ENCODE measurements at places on chromosomes 12 and 14. TPM values are rescaled to one million over a fixed set of nuclear protein-coding genes. Genes with fewer than 3 reads are reported as not detected.

DNA sequence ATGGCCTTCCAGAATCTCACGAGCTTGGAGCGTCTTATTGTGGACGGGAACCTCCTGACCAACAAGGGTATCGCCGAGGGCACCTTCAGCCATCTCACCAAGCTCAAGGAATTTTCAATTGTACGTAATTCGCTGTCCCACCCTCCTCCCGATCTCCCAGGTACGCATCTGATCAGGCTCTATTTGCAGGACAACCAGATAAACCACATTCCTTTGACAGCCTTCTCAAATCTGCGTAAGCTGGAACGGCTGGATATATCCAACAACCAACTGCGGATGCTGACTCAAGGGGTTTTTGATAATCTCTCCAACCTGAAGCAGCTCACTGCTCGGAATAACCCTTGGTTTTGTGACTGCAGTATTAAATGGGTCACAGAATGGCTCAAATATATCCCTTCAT is 92.2 kb downstream of the FLRT2 start:
- H3K36me3 ChIP-seq = no peaks in the 10 kb centered on the region
- no peak overlapping the region for H3K4me3 ChIP-seq
- no peaks in the 10 kb centered on the region for H3K4me1 ChIP-seq
- no peak overlapping the region for H3K27ac ChIP-seq
- DNase-seq = no peak

DNA sequence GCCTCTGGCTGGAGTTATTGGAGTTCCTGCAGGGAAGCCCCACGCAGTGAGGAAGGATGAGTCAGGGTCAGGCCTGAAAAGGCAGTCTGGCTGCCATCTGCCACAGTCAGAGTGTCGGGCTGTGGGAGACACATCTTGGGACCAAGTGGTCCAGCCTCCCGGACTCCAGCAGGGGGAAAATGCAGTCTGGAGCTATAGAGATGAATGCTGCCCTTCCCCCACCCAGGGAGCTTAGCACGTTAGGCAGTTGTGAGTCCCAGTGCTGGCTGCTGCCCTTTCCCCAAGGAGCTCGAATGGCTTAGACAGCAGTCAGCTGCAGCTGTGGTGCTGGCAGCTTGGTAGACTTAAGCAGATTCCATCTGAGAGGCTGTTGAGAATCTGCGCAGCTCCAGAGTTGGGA is 8.2 kb upstream of the NTS start:
- no peaks in the 10 kb centered on the region for H3K4me1 ChIP-seq
- H3K27ac ChIP-seq = no peak overlapping the region
- H3K4me3 ChIP-seq = no peak overlapping the region
- no peaks in the 10 kb centered on the region for H3K36me3 ChIP-seq

DNA sequence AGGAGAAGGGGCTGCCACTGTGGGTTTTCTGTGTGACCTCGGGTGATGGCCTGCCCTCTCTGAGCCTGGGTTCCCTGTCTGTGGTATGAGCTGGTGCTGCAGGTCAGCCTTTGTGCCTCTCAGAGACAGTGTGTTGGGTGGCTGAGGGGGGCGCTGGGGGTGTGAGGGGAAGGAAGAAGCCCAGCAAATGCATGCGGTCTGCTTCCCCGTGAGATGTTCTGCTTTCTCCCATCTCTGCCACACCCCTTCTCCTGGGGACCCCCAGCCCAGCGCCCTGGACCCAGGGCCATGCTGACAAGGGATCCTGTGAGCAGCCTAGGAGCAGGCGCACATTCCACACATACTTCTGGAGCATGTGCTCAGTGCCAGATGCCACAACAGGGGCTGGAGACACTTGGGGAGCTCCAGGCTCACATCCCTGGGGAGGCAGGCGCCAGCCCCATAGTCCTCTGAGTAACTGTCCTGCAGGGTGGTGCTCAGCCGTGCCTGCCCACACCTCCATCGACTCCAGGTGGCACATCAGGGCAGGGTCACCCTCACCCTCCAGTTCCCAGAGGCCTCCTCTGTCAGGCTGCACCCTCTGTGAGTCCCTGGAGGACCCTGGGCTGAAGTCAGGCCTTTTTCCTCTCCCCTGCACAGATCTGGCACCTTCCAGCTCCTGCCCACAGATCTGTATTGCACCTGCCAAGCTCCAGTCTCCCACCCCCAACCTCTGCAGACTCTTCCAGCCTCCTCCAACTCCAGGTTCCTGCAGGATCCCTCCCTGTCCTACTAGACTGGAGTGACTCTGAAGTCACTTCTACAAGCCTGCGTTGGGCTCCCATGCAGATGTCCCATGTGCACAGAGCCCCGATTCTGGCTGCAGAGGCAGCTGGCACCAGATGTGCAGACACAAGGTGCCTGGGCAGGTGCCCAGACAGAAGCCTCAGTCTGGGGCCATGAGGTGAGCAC is 205.6 kb downstream of the KIF26A start:
- H3K27me3 ChIP-seq = no peaks in the 10 kb centered on the region
- no peak overlapping the region for H3K4me3 ChIP-seq
- H3K4me1 ChIP-seq = no peaks in the 10 kb centered on the region
- no peak overlapping the region for H3K27ac ChIP-seq

GRCh38 chr12:98799822-98800221 is 154.7 kb downstream of the APAF1 start:
- no peaks in the 10 kb centered on the region for H3K4me1 ChIP-seq
- no peak overlapping the region for H3K4me3 ChIP-seq
- no peak for DNase-seq

GRCh38 chr12:71551529-71551928 is 111.9 kb downstream of the LGR5 start:
- no peaks in the 10 kb centered on the region for H3K4me1 ChIP-seq
- no peak for DNase-seq
- no peaks in the 10 kb centered on the region for H3K27me3 ChIP-seq
- H3K36me3 ChIP-seq = no peaks in the 10 kb centered on the region

DNA sequence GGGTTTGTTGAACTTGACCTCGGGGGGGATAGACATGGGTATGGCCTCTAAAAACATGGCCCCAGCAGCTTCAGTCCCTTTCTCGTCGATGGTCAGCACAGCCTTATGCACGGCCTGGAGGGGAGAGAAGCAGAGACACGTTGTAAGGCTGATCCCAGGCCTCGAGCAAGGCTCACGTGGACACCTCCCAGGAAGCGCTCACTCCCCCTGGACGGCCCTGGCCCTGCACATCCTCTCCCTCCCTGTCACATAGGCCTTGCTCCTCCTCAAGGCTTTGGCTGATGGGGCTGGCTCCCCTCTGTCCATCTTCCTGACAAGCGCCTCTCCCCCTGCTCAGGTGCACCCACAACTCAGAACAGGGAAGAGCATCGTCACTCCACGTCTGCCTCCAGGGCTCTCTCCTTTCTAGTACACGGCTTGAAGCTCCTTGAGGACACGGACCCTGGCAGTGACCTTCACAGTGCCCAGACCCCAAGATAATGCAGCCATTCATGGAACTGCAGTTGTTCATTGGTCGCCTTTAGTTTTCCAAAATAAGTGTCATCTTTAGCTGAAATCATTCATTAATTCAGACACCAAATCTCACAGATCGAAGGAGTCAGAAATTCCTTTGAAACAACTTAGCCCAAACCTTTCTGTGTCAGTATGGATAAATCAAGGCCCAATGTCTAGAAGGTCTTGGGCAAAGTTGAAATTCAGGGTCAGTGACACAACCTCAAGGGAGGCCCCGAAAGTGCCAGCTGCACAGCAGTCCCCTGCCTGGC is 9.7 kb downstream of the SERPINA1 start:
- H3K27me3 ChIP-seq = no peaks in the 10 kb centered on the region
- no peaks in the 10 kb centered on the region for H3K4me1 ChIP-seq
- no peak overlapping the region for H3K4me3 ChIP-seq
- H3K27ac ChIP-seq = no peak overlapping the region

DNA sequence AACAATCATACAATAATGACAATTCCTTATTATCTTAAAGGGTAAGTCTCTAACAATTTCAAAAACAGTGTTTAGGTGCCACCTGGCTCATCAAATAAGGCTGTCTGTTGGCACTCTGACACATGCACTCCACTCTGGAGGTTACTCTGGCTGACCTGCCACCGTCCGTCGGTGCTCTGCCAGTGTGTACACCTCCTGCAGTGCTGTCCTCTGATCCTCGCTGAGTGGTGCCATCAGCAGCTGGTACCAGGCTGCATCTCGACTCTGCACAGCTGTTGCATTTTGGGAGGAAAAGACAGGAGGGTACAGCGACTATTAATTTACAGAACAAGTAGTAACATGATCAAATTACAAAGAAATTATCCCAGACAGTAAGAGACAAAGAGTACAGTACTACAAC is 63.9 kb downstream of the IPO8 start:
- peaks cover 18% of the 10 kb centered on the region for H3K36me3 ChIP-seq
- H3K27ac ChIP-seq = no peak overlapping the region
- no peak for DNase-seq
- H3K4me3 ChIP-seq = no peak overlapping the region

- no peak overlapping the region for H3K27ac ChIP-seq
- H3K27me3 ChIP-seq = no peaks in the 10 kb centered on the region
- DNase-seq = no peak
- H3K36me3 ChIP-seq = peaks cover 27% of the 10 kb centered on the region
These were observed 8.1 kb downstream of the GAPDH start for GRCh38 chr12:6542209-6543009.

DNA sequence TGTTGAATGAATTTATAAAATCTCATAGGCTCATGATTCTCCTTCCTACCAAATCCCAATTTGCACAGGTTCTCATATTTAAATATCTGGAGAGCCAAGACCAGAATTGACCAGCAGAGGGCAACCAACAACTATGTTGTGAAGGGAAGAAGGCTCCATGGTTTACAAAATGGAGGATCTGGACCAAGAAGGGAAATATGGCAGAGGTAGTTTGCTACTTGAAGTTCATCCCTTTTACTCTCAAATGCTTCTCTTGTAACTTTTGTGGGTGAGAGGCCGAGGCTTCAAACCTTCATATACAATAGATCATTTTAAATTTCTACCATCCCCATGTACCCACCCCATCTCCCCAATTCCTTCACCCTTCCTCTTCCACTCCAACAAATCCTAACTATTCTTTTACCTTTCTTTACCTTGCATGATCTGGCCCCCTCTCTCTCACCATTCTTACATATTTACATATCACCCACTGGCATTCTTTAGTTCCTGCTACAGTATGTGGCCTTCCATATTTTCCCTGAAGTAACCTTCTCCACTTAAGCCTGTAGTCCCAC is 3.8 kb upstream of the SMARCC2 start:
- no peaks in the 10 kb centered on the region for H3K36me3 ChIP-seq
- no peaks in the 10 kb centered on the region for H3K27me3 ChIP-seq
- H3K4me1 ChIP-seq = peaks cover 9% of the 10 kb centered on the region
- no peak overlapping the region for H3K4me3 ChIP-seq
- H3K27ac ChIP-seq = no peak overlapping the region

DNA sequence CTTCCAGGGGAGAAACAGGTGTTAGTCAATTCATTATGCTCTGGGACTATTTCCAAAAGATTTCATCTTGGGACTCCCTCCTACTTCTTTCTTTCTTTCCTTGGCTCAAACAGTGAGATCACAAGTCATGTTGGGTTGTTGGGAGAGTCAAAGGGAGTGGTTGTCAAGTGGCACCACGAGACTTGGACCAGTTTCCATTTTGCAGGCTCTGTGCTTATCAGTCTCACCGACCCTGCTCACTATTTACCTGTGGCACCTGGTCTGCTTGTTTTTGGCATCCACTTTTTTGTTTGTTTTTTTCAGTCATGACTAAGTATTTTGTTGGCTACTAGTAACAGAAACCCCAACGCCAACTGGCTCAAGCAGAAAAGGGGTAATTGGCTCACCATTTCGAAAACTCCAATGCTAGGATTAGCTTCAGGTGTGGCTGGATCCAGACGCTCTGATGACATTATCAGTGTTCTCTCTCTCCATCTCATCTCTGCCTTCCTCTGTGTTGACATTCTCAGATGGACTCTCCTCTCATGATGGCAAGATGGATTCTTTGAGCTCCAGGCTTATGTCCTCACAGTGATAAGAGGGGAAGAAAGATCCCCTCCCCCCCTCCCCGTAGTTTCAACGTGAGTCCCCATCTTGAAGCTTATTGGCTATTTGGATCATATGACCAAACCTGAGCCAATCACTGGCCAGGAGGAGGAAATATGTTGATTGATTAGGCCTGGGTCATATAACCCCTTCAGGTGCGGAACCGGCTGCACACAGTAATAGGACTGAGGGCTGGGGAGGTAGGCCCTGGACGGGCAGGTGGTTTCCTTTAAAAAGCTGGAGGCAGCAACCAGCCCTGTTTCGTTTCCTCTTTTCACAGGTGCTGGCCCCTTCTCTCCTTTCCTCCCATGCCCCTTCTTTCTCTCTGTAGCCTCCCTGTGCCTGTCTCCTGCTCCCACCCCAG is 84.2 kb downstream of the AACS start:
- H3K4me1 ChIP-seq = no peaks in the 10 kb centered on the region
- H3K4me3 ChIP-seq = no peak overlapping the region
- no peak overlapping the region for H3K27ac ChIP-seq
- no peak for DNase-seq

DNA sequence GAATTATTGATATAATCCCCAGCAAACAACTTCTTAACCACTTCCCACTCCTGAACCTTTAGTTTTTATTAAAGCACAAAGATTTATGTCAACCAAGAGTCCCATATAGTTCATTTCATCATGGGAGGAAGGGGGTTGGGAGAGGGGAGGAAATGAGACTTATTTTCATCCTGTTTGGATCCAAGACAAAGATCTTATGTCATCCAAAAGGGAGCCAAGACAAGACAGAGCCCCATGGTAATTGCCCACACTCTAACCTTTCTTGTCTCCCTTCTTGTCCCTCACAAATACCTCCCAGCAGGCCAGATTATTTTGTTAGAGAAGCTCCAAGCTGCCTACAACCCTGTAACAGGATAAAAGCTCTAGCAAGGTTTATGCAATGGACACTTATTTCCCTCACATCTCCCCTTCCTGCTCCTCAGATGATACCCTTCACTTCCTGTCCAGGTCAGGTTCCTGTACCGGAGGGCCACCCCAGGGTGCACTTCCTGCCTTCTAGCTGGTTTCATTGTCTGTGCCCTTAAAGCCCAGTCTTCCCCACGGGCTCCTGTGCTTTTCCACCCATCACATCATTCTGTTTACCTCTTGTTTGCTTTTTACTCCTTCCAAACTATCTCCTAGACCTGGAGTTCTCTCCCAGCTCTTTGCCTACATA is 123.7 kb upstream of the MDM1 start:
- no peaks in the 10 kb centered on the region for H3K36me3 ChIP-seq
- H3K27ac ChIP-seq = no peak overlapping the region
- peaks cover 59% of the 10 kb centered on the region for H3K4me1 ChIP-seq
- no peaks in the 10 kb centered on the region for H3K27me3 ChIP-seq

DNA sequence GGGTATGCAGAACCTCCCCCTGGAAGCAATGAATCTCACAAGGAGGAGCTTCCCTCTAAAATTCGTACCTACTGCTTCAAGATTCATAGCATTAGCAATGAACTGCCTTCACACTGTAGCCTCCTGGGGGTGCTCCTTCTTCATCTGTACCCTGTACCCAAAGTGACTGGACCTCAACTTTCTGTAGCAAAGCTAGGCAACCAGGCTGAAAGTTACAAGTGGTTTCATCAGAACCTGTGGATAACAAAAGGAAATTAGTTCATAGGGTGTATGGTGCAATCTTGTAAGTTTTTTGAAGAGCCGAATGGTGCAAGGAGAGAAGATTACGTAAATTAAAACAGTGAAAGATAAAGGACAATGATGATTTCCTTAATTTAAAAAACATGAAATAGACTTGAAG is 1541.7 kb upstream of the FLRT2 start:
- H3K27me3 ChIP-seq = no peaks in the 10 kb centered on the region
- no peaks in the 10 kb centered on the region for H3K4me1 ChIP-seq
- no peak overlapping the region for H3K4me3 ChIP-seq
- no peaks in the 10 kb centered on the region for H3K36me3 ChIP-seq
- no peak overlapping the region for H3K27ac ChIP-seq

GRCh38 chr14:64193821-64194220 is 100.3 kb downstream of the ESR2 start:
- no peak for DNase-seq
- no peaks in the 10 kb centered on the region for H3K27me3 ChIP-seq
- peaks cover 13% of the 10 kb centered on the region for H3K36me3 ChIP-seq
- peaks cover 44% of the 10 kb centered on the region for H3K4me1 ChIP-seq
- H3K4me3 ChIP-seq = no peak overlapping the region

The TPPP2 gene
- not detected for total RNA-seq

The NKX2-1 gene
- not detected for total RNA-seq

All from CD4-positive, alpha-beta memory T cell (primary cell).